ENCODE measurements at places on chromosomes 7 and 10.

GRCh38 chr7:143504937-143505297 is 27.2 kb downstream of the TAS2R41 start:
- no peak for DNase-seq

- DNase-seq = no peak
These were observed 97.0 kb downstream of the SEMA3C start for GRCh38 chr7:80821771-80822319.

GRCh38 chr7:137948845-137949330 is 53.0 kb downstream of the CREB3L2 start:
- DNase-seq = no peak

DNA sequence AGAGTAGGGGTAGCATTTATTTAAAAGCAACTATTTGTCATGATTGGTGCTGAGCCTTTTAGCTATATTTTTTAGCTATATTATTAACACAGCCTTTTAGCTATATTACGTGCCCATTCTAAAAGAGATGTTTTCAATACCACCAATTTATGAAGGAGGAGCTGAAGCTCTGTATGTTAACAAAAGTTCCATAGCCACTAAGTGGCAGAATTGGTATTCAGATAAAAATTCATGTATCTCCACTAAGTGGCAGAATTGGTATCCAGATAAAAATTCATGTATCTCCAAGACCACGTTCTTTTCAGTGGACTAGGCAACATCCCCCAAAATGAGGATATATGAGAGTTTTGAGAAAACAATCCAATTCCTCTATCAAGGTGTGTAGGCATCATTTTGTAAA is 268.6 kb downstream of the HGF start:
- DNase-seq = no peak

- no peak for DNase-seq
These were observed 140.6 kb downstream of the GNAI1 start for GRCh38 chr7:80275192-80275605.

- DNase-seq = no peak
These were observed 28.0 kb upstream of the SEM1 start for GRCh38 chr7:96737545-96738050.

DNA sequence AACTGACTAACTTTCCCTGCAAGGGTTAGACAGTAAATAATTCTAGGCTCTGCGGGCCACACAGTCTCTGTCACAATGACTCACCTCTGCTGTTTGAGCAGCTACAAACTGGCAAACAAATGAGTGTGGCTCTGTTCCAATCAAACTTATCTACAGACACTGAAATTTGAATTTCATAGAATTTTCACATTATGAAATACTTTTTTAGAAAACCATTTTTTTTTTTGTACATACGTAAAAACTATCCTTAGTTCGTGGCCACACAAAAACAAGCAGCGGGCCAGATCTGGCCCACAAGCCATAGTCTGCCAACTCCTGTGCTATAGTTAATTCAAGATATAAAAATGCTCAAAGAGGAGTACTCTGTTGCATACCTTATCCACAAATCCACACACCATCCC is 32.6 kb downstream of the PIP4K2A start:
- DNase-seq = no peak

- peak; percentile 10 for DNase-seq
These were observed 41.4 kb upstream of the ANLN start for GRCh38 chr7:36348256-36348655.

GRCh38 chr10:5530412-5530806 is 5.6 kb downstream of the CALML3 start:
- no peak for DNase-seq

DNA sequence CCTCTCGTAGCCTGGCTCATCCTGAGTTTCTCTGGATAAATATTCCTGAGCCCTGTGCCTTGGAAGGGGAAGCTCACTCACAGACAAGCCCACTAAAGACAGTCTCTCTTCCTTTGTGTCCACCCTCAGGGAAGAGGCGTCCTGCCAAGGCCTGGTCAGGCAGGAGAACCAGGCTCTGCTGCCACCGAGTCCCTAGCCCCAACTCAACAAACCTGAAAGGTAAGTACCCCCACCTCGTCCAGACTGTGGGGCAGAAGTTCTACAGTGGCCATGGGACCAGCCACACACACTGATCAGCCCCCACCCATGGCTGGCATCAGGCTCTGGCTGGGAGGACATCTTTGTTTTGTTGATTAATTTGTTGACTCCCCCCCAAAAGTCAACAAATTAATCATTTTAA is 2.8 kb downstream of the GPR15LG start:
- DNase-seq = no peak

DNA sequence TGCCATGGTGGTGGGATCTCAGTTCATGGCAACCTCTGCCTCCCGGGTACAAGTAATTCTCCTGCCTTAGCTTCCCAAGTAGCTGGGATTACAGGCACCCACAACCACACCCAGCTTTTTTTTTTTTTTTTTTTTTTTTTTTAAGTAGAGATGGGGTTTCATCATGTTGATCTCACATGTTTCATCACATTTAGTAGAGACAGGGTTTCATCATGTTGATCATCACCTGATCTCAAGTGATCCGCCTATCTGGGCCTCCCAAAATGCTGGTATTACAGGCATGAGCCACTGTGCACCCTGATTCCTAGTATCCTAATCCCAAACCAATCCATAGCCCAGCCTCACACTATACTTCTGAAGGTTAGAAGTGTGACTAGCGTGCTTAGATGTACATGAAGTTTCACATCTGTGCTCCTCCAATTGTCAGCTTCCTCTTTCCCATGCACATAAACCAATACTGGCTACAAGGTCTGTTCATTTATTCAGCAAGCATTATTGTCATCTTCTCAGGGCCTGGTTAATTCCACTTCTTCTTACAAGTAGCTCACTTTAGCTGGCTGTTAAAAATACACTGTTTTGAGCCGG is 6.8 kb upstream of the NAT16 start:
- DNase-seq = no peak

DNA sequence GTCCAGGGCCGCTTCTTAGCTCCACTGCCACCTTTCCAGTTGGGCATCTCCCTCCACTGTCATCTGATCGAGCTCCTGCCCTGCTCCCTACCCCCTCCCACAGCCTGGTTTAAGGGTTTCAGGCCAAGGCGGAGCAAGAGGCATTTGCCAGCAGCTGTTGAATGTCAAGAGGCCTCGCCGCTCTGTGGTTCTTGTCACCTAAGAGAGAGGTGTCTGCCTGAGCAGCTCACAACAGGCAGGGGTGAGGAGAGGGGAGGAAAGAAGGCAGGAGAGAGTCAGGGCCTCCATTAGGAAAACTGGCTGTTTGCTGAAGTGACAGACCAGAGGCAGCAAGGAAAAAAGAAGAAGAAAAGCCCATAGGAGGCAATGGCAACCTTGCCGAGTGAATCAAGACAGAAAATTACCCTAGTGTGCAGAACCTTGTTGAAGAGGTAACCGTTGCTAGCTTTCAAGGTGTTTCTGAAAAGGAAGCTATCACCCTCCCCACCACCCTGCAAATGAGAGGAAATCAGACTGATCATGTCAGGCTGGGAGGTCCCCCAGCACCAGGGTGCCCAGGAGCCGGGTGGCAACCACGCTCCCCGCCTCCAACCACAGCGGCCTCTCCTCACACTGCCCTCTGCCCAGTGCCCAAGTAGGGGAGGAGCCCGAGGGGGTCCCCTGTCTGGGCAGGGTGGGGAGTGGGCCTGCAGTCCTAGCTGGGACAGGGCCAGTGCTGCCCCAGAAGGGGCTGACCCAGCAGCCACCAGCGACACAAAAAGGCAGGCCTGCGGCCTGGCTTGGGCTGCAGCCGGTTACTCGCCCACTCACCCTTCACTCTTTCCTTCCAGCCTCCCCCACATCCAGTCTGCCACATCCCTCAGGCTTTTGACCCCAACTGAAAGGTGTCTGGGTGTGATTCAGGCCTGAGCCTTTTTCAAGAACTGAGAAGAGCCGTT is 7.1 kb downstream of the GATA3 start:
- no peak for DNase-seq

GRCh38 chr7:103683348-103683747 is 237.3 kb upstream of the SLC26A5 start:
- no peak for DNase-seq

DNA sequence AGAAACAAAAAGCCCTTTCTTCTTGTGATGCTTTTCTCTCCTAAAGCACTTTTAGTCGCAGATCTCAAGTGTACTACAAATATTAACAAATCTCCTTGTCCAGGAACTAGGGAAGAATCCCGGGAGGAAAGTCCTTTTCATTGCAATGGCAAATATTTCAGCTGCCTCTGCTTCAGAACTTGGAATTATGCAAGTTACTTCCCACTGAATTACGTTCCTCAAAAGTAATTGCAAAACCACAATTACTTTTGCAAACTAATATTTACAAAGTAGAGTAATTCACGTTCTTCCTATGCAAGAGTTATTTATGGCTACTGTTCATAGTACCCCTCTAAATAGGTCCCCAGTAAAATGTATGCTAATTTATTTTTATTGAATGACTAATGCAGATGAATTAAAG is 14.5 kb downstream of the PRKCQ start:
- no peak for DNase-seq

DNA sequence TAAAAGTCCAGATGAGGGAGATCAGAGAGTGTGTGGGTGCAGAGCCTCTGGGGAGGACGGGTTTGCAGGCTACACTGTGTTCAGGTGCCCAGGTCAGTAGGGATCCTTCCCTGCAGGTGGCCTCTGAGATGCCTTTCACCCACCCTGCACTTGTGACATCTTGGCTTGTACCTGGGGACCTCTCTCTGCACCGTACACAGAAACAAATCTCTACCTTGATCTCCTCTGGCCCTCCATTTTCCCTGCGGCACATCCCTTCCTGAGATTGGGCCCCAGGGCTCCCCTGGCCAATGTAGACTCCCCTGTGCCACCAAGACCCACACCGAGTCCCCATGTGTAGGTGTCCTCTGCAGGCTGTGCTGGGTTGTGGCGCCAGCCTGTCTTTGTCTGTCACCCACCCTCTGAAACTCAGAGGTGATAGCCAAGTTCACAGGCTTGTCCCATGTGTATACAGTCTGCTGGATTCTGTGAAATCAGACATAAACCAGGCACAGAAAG is 140.6 kb downstream of the PTPN20 start:
- no peak for DNase-seq

GRCh38 chr7:157656195-157656769 is 319.5 kb downstream of the DNAJB6 start:
- DNase-seq = no peak

DNA sequence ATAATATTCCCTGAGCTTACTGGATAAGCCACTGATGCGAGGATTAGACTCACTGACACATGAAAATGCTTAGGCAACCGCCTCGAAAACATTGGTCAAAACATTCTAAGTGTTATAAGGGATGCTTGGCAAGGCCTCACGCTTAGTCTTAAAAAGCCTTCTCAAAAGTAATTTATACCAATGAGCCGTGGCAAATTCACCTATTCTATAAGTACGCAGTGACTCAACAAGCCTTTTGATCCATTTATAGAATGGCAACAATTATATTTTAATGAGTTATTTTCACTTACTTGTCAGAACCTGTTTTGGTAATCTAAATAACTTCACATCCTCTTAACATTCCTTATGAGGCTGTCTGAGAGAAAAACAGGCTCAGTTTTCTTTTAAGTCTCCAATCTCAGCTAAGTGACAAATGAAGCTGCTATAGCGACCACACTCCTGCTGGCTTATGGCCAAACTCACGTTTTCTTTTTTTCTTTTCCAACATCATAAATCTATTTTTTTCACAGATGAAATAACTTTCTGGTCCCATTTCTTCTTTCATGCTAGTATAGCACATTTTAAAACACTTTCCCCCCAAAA is 121.2 kb upstream of the AFAP1L2 start:
- peak; percentile 67 for DNase-seq

DNA sequence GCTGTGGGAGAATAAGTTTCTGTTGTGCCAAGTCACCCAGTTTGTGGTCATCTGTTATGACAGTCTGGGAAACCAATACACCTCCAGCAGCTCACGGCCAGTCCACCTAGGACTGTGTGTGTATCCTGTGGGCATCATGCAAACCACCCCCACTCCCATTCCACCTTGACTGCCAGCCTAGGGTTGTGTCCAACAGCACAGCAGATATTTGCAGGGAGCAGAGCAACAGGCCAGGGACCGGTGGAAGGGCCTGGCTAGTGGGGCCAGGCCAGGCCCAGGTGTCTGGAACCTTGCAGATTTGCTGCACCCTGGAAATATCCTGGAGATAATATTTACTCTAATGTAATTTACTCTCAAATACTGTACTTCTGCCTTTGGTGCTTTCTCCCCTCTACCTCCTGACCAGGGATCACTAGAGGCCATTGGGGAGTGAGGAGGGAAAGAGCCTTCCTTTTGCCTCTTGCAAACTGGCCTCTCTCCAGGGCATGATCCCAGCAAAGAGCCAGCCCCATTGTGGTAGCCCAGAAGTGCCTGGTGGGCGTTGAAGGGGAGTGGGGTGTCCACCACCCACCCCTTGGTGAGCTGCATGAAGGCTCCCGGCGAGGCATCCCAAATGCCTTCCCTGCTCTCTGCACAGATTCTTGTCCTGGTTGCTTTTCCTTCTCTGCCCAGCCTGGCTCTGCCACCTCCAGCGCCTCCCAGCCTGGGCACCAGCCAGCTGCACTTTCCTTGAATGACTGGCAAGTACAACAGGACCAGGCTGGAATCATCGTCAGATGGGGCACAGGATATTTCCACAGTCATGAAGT is 15.2 kb upstream of the TPST1 start:
- DNase-seq = no peak

DNA sequence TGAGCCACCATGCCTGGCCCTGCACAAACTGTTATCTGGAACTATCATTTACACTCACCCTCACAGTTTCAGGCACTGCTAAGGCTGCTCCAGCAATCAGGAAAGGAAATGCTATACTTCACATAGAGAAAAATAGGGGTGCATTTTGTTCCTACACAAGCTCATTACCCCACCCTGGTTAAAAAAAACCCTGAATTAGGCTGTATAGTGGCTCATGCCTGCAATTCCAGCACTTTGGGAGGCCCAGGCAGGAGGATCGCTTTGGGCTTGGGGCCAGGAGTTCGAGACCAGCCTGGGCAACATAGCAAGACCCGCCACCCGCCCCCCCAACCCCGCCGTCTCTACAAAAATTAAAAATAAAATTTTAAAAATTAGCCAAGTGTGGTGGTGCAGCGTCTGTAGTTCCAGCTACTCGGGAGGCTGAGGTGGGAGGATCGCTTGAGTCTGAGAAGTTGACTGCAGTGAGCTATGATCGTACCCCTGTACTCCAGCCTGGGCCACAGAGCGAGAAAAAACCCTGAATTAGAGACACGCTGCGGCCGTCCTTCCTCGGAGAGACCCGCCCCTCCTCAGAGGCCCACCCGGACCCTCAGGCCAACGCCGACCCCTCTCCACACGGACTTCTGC is 539 bp downstream of the PTCD1 start:
- no peak for DNase-seq

DNA sequence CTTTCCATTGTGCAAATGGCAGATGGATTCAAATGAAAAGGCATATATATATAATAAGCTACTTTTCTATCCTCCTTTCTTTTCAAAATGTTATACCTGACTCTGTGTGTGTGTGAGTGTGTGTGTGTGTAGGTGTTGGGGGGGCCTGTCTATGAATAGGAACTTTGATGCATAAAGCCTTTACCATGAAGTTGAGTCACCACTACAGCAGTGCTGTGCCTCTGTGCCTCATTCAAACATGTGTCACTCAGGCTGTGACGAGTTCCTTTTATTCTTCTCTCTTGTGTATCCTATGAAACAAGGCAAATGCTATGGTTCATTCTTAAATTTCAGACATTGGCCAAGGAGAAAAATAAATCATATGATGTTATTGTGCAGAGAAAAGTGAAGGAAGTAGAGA is 52.7 kb upstream of the DKK1 start:
- no peak for DNase-seq

- DNase-seq = no peak
These were observed 175.4 kb downstream of the ARID5B start for GRCh38 chr10:62076891-62077290.

GRCh38 chr7:96825285-96825684 is 115.6 kb upstream of the SEM1 start:
- DNase-seq = no peak
